ENCODE measurements at places on chromosomes 6 and 20.
A peak's percentile ranks its signal among the peaks of the same experiment; 100 is the strongest.

DNA sequence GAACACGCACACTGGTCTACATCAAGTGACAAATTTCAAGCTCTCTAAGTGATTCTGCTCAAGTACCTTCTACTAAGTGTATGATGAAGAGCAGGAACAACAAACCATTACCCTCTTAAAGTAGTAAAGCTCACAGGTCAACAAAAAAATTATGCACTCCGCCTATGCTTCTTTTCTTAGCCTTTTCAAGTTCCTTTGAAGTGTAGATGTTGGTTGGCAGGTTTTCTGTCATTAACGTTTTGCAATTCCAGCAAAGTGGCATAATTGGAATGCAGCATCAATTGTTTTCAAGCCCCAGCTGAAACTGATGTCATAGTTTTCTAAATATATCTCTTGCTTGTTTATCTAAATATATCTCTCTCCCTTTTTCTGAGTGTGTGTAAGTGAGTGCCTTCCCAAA is 396.9 kb upstream of the EYS start:
- no peak for DNase-seq

GRCh38 chr6:48844696-48845095 is 618.4 kb downstream of the MMUT start:
- DNase-seq, result no peak

DNA sequence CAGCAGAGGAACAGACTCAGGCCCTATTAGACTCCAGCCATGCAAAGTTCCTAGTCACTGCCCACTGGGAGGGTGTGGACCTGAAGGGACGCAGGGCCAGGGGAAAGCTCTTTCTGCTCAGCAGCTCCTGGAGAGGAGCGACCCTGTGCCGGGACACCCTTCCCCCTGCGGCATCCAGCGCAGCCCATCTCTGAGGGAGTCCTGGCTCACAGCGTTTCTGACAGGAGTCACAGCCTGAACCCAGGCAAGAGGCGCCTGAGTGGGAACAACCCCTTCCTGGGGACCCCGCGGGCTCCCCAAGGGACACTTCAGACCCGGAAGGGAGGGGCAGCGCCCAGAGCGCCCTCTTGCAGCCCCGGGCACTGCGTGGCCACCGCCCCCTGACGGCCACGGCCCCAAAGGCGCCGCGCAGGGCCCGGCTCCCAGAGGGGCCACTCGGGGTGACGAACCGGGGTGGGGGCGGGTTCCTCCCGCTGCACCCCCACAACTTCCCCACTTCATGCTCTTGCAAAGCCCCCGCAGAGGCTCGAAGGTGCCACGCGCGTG is 862 bp downstream of the UCKL1 start:
- peak; percentile 65 for DNase-seq

GRCh38 chr6:1297746-1298145 is 14.2 kb upstream of the FOXQ1 start:
- DNase-seq, result no peak

- DNase-seq, result no peak
Observed at GRCh38 chr6:131954775-131955107, 3.6 kb upstream of the CCN2 start.

- DNase-seq, result no peak
Observed at GRCh38 chr6:32627831-32628230, 9.4 kb upstream of the HLA-DQA1 start.

GRCh38 chr6:113649880-113650609 is 207.1 kb upstream of the MARCKS start:
- DNase-seq, result no peak

DNA sequence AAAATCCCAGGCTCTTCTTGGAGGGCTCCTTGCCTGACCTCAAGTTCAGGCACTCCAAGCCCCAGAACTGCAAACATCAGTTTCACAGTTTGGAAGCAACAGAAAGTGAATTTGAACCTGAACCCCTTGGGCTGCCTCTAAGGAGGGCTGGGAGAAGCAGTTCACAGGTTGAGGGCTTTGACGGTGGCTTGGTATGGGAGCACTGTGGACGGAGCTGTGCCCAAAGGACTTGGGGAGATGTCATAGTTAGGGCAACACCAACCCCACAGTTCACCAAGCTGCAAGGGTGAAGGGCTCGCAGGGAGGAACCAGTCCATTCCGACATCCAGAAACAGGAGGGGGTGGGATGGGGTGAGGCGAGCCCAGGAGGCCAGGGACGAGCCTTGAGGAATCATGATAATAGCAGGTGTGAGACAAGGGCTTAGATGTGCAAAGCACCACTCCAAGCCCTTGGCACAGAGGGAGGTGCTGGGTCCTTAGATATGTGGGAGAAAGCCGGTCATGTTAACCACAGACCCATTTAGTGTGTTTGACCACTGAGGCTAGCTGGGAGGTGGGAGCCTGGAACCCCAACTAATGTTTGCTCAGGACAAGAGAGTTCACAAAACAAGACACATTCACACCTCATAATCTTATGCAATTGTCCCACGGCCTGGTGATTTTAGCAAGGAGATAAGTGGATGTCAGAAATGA is 4.3 kb downstream of the CEBPB start:
- DNase-seq, result no peak
